ENCODE measurements at places on chromosomes 6 and 20.

DNA sequence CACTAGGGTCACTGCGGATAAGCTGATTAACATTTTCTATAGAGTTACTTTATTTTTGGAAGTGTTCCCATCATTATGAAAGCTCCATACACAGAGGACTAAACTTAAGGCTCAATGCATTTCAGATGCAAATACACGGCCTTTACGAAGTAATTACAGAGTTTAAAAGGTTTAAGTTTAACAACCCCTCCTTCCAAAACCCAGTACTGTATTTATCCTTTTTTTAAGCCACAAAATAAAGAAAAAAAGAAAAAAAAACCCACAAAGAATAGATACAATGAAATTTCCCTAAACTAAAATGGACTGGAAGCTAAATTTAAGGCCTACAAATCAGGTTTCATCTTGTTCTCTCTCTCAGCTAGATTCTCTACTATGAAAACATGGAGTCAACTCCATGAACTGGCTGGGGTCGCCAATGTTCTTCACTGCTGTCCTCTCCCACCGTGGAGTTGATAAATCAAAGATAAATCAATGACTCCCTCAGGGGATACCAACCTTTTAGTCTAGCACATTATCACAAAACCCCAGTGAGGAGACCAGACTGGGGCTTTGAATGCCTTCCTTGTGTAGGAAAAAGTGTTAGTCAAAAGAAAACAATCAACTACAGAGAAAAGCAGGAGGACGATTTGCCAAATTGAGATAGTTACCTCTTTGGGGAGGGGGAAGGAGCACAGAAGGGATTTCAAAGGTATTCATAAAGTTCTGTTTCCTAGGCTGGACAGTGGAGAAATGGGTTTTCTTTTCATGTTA lies 52.5 kb downstream of the TNFRSF21 start:
- DNase-seq = no peak

DNA sequence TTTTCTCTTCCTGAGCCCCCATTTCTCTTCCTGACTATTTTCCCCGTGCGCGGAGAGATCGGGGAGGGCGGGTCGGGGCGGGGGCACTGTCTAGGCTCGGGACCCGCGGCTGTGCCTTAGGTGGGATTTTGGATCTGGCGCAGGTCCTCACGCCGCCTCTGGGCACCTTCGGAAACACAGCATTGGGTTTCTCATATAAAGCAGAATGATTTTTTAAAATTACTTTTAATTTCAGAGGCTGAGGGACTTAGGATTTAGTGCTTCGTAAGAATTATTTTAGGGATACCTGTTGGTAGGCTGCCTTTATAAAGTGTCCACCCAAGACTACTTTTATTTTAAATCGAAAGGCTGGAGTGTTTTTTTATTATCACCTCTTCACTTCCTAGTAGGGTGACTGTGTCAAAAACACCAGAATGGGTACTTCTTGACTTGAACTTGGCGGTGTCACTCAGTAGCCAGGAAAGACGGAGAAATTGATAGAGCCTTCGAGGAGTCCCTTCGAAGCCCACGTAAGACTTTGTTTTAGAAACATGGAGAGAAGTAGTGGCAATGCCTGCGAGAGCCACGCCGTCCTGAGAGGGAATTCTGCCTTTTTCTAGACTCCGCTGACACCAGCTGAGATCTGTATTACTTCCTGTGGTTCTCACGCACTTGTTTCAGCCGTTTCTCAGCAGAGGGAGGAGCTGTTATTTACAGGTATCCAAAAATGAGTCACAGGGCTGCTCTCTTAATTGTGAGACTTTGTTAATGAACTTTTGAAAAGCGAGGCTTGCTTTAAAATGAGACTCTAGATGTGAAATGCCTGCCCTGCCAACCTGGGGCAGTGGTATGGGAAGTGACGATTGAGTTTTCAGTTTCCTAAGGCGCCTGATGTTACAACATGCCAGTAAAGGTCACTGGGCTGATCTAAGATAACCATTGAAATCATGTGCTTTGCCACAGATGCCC lies 667 bp downstream of the STX11 start:
- DNase-seq = no peak

- no peak for DNase-seq
Observed at GRCh38 chr6:101458336-101458735, 64.8 kb downstream of the GRIK2 start.

DNA sequence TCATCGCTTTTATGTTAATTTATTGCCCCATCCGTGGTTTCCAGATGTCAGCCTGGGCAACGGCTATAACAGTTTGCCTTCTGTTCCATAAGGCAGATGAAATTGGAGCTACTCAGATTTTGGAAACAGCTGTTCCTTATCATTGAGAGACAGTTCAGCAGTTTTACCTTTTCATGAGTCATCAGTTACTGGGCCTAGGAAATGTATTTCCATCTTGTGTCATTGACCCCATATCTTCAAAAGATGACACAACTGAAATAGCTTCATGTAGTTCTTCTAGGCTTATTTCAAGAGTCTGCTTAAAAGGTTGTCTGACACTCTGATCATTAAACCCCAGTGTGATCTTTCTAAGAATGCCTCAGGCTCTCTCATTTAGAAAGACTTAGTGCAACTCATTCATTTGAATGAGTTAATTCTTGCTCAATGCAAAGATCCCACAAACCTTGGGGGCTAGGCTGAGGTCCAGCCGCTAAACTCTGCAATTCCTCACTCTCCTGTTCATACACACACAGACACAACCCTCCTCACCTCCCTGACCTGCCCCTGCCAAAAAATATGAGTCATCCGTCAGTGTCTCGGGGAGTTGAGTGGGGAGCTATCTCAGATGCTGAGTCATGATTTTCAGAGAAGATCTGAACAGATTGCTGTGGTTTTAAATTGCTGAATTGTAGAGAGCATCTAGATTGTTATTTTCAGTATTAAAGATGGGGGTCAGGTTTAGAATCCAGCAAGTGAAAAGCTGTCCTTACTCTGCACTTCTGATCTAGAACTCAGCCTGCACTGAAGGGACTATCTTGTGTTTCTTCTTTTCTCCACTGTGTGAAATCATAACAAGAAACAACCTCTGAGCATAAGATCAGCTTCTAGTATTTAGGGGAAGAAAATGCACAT lies 61.8 kb downstream of the RPP40 start:
- DNase-seq = peak; percentile 93

DNA sequence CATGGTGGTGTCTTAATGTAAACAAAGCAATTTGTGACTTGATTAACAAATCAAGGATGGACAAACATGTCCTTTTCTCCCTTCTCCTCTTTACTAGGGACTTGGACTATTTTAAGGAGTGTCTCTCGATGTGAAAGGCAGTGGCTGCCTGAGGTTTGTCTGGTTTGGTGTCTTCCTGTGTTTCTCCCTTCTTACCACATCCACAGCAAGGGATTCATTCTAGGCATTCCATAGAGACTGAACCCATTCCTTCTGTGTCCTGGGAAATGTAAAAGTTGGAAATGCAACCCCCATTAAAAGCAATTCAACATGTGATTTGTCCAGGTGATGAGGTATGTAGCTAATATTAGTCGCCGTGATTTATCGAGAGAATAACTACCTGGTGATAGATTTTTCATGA lies 15.9 kb downstream of the NRN1 start:
- no peak for DNase-seq

DNA sequence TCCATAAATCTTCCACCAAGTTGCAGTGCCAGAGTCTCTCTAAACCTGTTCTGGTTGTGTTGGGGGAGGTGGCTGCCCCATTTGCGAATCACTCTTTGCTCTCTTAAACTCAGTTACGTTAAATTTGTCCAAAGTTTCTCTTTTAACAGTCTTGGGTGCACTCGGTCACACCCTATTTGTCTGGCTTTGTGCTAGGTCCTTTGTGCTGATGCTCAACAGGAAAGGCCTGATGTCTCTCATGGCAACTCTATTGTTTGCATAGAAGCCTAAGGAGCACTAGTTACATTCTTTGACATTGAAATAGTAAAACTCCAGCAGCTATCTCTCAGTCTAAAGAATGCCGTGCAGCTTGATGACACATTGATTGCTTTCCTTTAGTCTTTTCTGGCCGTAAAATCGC lies 105.1 kb downstream of the TRMT11 start:
- no peak for DNase-seq

GRCh38 chr20:49386848-49387580 lies 95.5 kb downstream of the KCNB1 start:
- no peak for DNase-seq

DNA sequence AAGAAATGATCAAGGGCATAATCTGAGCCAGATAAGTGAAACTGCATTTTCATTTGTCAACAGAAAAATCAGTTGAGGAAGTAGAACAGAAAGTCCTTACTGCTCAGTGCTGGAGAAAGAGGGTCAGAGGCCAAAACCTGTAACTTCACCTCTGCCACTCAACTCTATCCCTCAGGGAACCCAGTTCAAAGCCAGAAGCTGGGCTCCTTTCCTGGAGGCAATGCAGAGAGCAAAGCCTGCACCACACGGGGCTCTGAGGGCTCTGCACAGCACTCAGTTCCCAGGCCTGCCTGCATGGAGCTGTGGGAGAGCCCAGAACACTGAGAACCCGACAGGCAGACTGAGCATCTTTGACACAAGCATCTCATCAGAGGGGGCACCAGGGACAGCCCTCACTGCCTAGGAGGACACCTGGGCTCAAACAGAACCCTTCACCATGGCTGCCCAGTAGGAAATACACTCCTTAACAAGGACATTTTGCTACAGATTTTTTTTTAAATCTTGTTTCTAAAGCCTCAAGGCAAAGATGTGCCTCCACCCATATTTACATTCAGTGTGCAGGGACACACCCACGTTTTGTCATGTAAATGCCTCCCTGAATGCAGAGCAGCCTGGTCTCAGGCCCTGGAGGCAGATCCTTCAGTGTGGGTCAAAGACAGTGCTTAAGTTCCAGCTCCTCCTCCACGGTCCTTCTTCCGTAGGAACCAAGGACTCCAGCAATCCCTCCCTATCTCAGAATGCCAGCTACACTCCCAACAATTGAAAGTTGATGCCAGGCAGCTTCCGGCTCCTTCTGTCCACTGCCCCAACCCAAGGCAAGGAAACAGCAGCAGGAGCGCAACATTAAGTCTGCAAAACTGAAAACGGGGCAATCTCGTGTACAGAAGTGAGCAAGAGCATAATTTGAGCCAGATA lies 6.6 kb downstream of the RNASET2 start:
- no peak for DNase-seq

GRCh38 chr20:32316667-32317066 lies 39.2 kb downstream of the KIF3B start:
- DNase-seq = no peak

GRCh38 chr6:91304521-91304920 lies 717.6 kb upstream of the MAP3K7 start:
- no peak for DNase-seq

DNA sequence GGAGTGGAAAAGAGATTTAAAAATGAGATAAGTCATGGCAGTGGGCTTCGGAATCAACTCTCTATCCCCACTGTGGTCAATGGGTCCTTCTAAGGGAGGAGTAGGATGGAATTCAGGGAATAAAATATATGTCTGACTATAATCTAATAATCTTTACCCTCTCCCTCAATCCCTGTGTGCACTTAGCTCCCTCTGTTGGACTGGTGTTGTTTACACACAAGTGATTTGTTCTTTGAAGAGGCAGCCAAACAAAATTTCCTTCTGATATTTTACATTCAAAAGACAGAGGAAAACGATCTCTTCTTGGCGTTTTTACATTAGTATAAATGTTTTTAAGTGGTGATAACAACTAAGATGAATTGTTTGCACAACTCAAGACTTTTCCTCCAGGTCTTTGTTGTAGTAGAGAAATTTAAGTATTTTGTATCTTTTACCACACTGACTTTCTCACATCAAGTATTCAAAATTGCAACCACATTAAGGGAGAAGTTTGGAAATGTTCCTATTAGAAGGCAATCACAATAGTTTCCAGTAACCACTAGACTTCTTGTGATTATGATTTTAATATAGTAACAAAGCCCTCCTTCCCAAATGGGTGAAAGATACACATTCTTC lies 317.8 kb downstream of the CENPW start:
- no peak for DNase-seq

DNA sequence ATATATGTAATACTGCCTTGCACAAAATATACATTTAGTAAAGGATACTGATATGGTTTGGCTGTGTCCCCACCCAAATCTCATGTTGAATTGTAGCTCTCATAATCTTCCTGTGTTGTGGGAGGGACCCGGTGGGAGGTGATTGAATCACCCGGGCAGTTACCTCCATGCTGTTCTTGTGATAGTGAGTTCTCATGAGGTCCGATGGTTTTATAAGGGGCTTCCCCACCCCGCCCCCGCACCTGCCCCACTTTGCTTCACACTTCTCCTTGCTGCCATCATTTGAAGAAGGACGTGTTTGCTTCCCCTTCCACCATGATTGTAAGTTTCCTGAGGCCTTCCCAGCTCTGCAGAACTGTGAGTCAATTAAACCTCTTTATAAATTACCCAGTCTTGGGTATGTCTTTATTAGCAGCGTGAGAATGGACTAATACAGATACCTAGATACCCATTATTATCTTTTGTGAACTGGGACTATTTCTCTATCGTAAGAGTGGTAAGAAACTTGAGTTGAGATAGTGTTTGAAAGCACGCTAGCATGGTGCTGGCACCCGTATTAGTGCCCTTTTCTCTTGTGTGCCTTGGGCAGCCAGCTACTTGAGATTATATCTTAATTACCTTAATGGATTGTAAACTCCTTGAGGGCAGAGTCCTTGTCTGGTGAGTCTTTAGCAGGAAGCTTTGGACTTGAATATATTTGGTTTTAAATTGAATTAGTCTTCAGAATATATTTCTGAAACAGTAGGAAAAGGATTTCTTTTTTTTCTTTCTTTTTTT lies 25.6 kb downstream of the TOP1 start:
- no peak for DNase-seq

DNA sequence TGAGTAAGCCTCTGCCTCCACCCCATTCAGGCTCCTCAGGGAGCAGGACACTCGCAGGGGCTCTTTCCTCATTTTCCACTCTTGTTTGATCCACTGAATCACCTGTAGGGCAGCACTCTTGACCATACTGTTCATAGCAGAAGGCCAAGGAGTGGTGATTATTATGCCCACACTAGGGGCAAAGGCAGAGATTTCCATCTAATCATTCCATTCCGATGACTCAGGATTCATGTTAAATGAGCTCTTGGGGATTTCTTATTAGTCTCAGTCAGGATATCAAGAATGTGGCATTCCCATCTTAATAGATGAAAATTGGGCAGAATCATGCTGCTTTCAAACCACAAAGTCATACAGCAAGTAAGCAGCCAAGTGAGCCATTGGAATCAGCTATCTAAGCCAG lies 101.9 kb upstream of the MOCS1 start:
- DNase-seq = no peak

DNA sequence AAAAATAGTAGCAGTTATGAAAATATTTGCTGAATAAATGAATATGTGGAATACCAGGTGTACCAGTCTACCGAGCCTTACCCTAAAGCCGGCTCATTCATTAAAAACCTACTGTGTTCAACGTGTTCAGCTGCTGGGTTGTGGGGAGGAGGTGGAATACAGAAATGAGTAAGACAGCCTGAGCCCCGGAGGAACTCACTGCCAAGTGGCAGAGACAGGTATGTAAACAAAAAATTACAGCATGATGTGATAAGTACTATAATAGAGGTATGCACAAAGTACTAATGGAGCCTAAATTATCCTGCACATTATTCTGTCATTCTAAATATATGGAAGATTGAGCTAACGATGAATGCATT lies 6.8 kb upstream of the ADTRP start:
- no peak for DNase-seq

All from DMS 273 treated with DMSO at 0.1 percent for 48 hours (cell line).